ENCODE measurements at places on chromosomes 2 and 18. TPM values are rescaled to one million over a fixed set of nuclear protein-coding genes. Genes with fewer than 3 reads are reported as not detected.

Gene FHOD3
- total RNA-seq, result 347 TPM

GRCh38 chr2:237547841-237548416 lies 18.4 kb upstream of the PRLH start:
- DNase-seq, result no peak

Gene RGPD3
- total RNA-seq, result not detected

Gene MTIF2
- 52.2 TPM for total RNA-seq

Gene OTOS
- not detected for total RNA-seq

GRCh38 chr2:217058791-217059755 lies 199.2 kb upstream of the TNP1 start:
- DNase-seq, result no peak

Gene ERMN
- not detected for total RNA-seq

DNA sequence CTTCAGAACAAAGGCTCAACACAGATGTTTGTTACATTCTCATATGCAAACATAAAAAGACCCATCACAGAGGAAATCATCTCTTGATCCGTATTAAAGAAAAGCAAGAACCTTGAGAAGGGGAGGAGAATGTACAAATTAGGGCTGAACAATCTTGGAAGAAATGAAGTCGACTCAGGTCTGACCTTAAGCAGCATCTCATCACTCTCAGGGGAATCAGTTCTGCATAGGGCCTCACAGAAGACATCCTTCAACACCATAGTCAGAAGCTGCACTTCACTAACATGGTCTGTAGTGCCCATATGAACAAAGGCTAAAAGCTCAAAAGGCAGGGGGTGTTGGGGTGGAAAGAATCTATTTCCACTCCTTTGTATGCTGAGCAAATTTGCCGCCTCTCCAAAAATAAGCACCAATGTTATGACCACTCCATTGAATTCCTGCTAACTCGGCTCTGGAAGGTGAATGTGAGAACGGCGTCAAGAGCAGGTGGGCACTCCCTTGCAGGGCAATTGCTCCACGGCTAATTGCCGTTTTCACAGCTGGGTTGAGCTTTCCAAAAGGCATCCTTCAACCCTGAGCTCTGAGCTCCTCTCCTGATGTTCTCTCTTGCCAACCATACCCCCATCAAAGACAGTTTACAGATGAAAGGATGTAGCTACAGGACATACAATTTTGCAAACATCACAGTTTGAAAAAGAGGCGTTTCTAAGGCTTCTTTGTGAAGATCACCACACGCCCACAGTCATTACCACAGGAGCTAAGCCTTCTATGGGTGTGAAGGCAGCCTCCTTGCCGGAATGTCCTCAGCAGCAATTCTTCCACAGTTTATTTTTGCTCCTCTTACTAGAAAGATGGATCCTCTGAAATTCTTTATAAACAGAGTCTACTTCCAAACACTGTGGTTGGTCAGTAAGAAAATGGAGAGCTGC lies 10.0 kb downstream of the KLF7 start:
- DNase-seq, result no peak

Gene SULT1C2
- 0.55 TPM for total RNA-seq

Gene ST6GAL2
- 0.12 TPM for total RNA-seq

Gene TNFRSF11A
- 1.2 TPM for total RNA-seq

DNA sequence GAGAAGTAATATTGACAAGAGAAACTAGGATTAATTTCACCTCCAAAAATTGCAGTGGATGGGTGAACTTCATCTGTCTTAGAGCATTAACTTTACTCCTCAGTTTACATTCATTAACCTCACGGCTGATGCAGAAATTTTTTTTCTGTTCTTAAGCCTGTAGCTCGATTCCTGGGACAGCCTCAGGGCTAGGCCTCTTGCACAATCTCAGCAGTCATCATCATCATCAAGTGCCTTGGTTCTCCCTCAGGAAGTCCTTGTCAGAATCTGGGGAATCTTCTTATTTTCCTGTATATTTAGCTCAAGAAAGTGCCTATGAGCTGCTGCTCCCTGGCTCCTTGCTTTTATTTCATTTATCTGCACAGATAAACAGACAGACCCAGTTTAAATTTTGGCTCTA lies 1272.2 kb upstream of the LRRTM1 start:
- DNase-seq, result no peak
